Neural progenitor cell (in vitro differentiated cells): ENCODE measurements at places on chromosomes 1 and 21.

DNA sequence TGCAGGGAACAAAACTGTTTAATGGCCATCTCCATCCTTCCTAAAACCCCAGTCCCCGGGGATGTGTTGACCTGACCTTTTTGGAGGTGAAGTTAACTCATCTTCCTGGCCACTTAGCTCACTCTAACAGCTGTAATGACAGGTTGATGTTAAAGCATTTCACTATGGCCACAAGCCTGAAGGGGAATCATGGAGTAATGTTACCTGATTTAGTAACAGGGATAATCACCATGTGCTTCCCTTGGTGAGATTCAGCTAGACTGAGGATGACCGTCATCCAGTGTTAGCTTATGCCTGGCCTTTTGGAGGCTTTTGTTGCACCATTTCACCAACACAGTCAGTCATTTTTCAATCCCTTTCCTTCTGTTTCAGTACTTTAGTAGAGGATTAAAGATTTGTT, 64.3 kb upstream of the RAVER2 start:
- DNase-seq, result no peak

DNA sequence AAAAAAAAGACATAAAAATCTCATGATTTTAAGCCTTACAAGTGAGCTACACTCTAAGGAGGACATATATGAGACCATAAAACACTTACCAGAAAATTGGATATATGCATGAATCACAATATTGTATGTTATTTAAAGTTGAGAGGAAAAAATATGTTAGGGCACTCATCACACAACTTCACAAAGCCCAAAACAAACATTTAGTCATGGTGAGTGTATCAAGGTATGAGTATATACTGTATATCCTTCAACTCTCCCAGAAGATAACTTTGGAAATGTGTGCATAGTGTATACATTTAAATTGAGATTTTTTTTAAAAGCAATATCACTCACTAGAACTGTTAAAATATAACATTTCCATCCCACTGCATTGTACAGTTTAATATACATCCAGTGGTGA, 259.3 kb downstream of the SRGAP2C start:
- no peak for DNase-seq

- no peak for DNase-seq
Observed at GRCh38 chr1:21198929-21199328, 22.2 kb upstream of the EIF4G3 start.

- DNase-seq, result peak; percentile 25
Observed at GRCh38 chr1:17653276-17653675, 101.9 kb upstream of the ACTL8 start.

GRCh38 chr1:109664671-109665070, 3.2 kb upstream of the GSTM2 start:
- DNase-seq, result no peak

GRCh38 chr1:61181067-61182038, 99.0 kb downstream of the NFIA start:
- no peak for DNase-seq

DNA sequence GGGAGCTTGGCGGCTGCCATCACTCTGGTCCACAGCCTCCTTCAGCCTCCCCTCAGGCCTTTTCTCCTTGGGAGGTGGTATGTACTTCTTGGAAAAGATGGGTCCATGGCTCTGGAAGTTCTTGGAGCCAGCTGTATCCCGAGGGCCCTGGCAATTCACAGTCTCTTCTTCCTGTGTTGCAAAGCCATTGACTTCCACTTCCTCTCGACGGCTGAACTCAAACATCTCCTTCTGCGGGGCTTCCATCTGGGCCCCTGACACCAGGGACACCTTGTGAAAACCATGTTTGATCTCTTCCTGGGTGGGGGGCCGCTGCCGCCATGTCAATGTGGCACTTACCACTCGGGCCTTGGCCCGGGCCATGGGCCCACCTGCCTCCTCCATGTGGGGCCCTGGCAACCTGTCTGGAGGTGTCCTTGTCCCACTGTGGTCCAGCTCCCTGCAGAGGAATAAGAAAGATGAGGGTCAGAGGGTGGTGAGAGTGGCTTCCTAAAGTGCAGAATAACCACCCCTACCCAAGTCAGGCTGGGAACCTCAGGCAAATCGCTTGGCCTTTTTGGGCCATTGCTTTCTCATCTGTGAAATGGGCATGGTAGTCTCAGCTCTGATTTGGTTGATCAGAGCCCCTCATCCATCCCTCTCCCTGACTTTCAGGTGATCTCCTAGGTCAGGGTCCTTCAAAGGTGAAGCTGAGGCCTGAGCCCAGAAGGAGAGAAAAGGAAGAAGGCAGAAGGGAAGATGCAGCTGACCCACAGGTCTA, 7.5 kb downstream of the CRYBG2 start:
- DNase-seq, result no peak

GRCh38 chr1:200526709-200527612, 93.6 kb downstream of the KIF14 start:
- DNase-seq, result no peak

DNA sequence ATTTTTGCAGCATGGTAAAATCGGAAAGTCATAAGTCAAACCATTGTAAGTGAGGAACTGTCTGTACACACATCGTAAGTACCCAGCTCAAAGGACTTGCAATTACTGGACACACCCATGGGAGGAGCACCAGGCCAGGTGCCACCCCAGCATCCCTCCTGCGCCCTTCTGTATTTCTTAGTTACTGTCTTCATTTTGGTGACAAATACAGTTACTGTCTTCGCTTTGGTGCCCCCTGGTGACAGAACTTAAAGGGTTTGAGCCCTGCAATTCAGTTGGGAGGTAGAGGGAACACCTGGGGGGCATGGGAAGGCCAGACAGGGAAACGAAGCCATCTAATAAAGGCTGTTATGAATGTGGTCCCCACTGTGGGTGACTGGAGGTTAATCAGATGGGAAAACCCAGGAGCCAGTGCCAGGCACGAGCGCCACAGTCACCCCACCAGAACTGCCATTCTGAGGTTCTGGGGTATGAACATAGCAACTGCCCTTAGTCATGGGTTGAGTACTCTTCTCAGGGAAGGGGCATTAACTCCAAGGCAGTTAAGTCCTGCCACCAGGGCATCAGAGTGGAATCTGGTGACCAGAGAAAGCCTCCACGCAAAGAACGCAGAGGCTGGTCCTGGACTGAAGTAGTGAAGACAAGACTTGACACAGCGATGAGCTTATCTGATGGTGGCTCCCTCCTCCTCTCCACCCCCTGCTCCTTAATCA, 612.9 kb downstream of the PTPRU start:
- peak; percentile 76 for DNase-seq

- no peak for DNase-seq
Observed at GRCh38 chr1:238664139-238664538, 722.2 kb upstream of the CHRM3 start.

DNA sequence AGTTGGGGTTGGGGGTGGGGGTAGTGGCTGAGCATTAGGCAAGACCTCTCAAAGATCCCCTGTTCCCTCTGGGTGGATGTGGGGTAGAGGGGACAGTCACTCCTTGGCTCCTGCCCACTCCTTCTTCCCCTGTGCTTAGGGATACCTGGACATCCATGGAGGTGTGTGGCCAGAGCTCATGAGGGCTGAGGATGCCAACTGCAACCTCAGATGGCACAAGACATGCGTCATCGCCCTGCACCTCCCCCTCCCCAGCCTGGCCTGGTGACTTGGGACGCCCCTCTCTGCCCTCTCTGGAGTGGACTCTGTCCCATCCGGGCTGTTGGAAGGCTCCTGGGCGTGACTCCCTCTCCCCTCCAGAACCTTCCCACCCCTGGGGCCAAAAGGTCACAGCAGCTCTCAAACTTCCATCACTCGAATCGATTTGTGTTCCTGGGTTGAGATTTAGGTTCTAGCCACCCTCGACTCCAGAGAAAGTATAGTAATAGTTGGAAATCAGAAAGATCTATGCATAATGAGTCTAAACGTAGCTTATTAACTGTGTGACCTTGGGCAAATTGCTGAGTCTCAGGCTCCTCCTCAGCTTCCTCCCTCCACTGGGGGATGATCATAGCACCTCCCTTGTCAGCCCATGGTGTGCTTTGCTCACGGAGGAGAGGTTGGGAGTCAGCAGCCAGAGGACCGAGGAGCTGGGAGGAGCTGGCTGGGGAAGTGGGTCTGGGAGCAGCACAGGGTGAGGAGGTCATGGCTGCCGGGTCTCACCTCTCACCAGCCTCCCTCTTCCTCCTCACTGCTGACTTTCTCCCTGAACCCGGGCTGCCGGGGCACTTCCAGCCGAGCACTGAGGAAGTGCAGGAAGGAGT, 2.2 kb upstream of the PTPN7 start:
- no peak for DNase-seq

DNA sequence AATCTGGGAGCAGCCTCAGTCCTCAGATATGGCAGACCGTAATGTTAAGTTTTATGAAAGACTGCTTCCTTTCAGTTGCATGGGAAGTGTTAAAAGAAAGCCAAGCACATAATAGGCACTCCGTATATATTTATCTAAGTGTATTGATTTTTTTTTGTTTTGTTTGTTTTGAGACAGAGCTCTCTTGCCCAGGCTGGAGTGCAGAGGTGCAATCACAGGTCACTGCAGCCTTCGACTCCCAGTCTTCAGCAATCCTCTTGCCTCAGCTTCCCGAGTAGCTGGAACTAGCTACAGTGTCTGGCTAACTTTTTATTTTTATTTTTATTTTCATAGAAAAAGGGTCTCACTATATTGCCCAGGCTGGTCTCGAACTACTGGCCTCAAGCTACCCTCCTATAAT, 341.8 kb downstream of the USH2A start:
- DNase-seq, result no peak

DNA sequence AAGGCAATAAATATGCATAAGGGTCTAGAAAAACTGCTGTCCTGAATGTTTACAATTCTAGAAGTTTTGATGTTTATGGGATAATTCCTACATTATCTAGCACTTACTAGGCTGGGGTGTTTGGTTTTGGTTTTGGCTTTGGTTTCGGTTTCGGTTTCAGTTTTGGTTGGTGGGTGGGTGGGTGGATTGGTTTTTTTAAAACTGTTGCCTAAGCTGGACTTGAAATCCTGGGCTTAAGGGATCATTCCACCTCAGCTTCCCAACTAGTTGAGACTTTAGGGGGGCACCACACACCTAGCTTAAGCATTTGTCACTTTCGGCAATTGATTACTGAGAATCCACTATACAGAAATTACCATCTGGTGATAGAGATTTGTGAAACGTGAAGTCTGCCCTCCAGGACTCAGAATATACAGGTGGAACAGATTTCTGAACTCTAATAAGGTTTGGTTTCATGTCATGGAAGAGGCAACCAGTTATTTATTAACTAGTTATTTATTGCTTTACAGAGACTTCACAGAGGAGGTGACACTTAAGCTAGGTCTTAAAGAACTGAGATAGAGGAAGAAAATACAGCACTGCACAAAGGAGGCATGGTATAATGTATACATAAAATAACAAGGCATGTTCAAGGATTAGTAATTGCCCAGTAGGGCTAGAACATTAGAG, 69.6 kb downstream of the PIK3R3 start:
- DNase-seq, result no peak

GRCh38 chr1:178821134-178821866, 49.6 kb downstream of the ANGPTL1 start:
- no peak for DNase-seq

- DNase-seq, result no peak
Observed at GRCh38 chr1:114397601-114398000, 113.4 kb downstream of the TRIM33 start.

- DNase-seq, result no peak
Observed at GRCh38 chr1:19273106-19273843, 15.3 kb downstream of the AKR7A3 start.

DNA sequence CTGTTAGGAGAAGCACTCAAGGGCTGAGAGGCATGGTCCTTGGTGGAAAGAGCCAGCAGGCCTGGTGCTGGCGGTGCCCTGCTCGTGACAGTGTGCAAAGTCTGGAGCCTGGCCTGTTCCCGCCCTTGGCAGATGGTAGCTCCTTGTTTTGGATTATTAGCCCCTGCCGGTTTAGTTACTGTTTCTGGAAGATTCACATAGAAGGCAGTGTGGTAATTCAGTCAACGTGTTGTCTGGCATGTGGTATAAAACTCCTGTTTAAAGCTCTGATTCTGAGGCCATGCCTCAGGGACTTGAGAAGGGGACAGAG, 6.8 kb downstream of the PKNOX1 start:
- no peak for DNase-seq

GRCh38 chr1:45246760-45247159, 40.4 kb upstream of the ZSWIM5 start:
- DNase-seq, result no peak

- no peak for DNase-seq
Observed at GRCh38 chr1:185561629-185562028, 172.6 kb upstream of the HMCN1 start.

GRCh38 chr1:117527566-117528102, 78.2 kb upstream of the TENT5C start:
- DNase-seq, result no peak

GRCh38 chr1:48493970-48494769, 22.2 kb upstream of the SPATA6 start:
- no peak for DNase-seq

DNA sequence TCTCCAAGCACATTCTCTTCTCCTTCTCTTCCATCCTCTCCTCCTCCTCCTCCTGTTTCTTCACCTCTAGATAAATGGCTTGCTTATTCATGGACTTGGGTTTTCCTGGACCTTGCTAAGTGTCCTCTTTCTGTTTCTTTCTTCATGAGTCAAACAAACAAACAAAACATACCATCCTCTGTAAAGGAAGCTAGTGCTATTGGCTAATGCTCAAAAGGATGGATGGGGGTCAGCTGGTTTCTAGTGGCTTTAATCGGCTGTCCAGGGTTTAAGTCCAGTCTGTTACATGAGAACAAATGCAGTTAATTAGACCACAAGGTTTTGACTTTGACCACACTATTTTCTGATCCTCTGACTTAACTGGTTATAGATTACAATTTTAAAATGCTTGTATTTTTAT, 83.8 kb upstream of the TSPAN2 start:
- DNase-seq, result no peak

- DNase-seq, result no peak
Observed at GRCh38 chr1:147223740-147224615, 1.2 kb downstream of the FMO5 start.

DNA sequence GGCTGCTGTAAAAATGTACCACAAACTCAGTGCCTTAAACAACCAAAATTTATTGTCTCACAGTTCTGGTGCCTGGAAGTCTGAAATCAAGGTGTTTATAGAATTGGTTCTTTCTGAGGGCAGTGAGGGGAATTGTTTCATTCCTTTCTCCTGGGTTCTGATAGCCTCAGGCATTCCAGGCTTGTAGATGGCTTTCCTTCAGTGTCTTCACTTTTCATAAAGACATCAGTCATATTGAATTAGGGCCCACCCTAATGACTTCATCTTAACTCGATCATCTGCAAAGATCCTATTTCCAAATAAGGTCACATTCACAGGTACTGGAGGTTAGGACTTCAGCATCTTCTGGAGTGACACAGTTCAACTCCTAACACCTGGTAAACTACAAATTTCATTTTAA, 15.0 kb downstream of the CDKN2C start:
- DNase-seq, result no peak

DNA sequence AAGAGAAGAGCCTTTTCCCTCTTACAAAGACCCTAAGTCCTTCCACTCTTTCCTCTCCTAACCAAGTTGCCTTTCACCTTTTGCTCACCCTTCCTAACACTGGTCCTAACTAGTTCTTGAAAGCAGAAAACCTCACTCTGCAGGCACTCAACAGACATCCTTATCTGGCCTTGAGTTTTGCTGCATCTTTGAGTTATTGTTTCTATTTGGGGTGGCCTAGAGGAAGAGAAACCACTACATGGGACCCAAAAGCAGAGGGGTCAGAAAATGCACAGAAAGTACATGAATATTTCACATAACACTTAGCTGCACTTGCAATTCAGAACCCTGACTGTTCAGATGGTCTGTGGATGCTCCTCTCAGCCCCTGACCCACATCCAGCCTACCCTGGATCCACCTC, 178.3 kb upstream of the SYT6 start:
- no peak for DNase-seq
